ENCODE measurements at places on chromosomes 7 and 10.

GRCh38 chr10:87092861-87093631, 1.6 kb downstream of the GLUD1 start:
- no peak for DNase-seq

GRCh38 chr10:69847883-69848282, 46.2 kb downstream of the COL13A1 start:
- DNase-seq, result no peak

DNA sequence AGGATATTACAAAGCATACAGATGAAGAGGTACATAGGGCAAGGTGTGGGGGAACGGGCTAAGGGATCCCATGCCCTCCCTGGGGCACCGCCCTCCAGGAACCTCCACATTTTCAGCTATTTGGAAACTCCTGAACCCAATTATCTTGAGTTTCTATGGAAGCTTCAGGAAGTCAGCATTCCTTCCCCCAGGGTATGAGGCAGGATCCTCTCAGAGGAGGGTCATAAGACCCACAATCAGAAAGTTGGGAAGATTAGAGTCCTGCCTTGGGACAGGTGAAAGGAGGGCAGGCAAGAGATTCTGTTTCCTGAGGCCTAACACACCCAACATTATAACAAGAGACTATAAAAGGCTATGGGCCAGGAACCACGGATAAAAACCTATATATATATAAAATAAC, 98.0 kb downstream of the RALA start:
- DNase-seq, result no peak

DNA sequence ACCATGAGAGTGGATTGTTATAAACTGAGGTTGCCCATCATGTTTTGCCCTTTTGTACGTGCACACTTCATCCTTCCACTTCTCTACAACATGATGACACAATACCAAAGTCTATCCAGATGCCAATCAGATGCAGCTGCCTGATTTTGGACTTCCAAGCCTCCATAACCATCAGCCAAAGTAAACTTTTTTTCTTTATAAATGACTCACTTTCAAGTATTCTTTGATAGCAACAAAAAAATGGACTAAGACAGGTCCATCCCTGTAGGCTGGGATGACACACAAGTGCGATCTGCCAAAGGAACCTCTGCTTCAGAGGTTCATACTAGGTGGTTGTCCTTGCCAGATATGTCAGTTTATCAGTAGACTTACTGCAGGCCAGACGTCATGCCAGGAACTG, 320.2 kb upstream of the FZD1 start:
- DNase-seq, result no peak

GRCh38 chr7:105584165-105584564, 2.9 kb upstream of the EFCAB10 start:
- DNase-seq, result no peak

DNA sequence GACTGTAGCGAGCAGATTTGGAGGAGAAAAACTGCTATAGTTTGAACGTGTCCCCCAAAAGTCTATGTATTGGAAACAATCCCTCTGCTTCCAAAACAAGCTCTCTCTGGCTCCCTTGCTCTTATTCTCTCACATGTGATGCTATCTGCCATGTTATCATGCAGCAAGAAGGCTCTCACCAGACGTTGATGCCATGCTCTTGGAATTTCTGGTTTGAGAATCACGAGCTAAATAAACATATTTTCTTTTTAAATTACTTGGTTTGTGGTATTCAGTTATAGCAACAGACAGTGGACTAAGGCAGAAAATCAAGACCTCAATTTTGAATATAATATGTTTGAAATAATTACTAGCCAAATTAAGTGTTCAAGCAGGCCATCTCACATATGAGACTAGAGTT, 17.5 kb upstream of the GNAT3 start:
- no peak for DNase-seq

GRCh38 chr7:149261316-149261828, 624 bp upstream of the ZNF783 start:
- DNase-seq, result no peak

DNA sequence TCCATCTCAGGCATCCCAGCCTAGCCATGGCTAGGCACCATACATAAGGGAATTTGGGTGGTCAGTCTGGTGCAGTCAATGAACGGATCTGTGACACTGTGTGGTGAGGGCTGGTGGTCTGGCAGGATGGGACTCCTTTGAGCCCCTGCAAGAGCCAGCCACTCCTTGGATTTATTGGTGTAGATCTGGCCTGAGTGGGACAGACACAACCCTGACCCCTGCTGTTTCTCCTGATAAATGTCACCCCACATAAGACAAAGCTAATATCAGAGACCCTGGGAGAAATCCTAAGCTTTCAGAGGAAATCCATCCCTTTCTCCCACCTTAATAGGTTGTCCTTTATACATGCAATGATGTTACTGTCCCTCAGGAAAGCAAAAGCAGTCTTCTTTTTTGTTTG, 2.3 kb downstream of the FBXO24 start:
- DNase-seq, result no peak

GRCh38 chr7:158301207-158301606, 286.4 kb downstream of the PTPRN2 start:
- no peak for DNase-seq

DNA sequence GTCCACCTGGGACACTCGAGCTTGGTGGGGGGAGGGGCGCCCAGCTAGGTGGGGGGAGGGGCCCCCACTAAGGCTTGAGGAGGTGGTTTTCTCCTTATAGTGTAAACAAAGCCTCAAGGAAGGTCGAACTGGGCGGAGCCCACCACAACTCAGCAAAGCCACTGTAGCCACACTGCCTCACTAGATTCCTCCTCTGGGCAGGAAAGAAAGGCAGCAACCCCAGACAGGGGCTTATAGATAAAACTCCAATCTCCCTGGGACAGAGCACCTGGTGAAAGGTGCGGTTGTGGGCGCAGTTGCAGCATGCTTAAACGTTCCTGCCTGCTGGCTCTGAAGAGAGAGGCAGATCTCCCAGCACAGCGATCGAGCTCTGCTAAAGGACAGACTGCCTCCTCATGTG, 133.1 kb downstream of the SNX13 start:
- no peak for DNase-seq

- DNase-seq, result no peak
Measured at GRCh38 chr10:115022733-115023132, 70.4 kb upstream of the ATRNL1 start.

GRCh38 chr10:113381981-113382509, 170.8 kb upstream of the HABP2 start:
- DNase-seq, result peak; percentile 2

DNA sequence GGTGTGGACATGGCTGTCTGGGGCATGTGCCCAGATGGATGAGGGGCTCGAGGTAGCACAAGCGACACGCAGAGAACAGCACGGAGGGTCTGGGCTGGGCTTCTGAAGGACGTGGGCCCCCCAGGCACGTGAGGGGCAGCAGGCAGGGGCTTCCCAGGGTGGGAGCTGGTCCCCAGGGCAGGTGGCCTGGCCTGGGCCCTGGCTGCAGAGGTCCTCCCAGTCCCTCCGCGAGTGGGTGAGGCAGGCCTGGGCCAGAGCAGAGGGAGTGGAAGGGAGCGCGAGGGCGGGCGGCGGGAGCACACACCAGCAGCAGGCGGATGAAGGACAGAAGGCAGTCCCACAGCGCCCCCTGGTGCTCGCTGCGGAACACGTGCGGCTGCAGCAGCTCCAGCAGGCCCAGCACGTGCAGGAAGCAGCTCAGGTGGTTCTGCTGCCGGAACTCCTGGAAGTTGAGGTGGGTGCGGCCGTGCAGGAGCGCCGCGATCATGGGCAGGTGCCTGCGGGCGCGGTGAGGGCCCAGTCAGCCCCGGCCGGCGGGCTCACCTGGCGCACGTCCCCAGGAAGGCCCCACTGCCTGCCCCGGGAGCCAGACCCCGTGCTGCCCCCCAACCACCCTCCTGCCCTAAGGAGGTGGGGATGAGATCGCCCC, 14.7 kb upstream of the MICALL2 start:
- peak; percentile 68 for DNase-seq

DNA sequence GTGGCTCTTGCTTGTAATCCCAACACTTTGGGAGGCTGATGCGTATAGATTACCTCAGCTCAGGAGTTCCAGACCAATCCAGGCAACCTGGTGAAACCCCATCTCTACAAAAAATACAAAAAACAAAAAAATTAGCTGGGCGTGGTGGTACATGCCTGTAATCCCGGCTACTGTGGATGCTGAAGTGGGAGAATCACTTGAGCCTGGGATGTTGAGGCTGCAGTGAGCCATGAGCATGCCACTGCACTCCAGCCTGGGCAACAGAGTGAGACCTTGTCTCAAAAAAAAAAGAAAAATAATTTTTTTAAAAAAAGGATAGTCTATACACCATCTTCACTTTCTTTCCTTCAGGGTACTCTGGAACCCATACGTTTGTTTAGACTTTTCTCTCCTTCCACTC, 6.2 kb downstream of the REEP3 start:
- DNase-seq, result no peak

DNA sequence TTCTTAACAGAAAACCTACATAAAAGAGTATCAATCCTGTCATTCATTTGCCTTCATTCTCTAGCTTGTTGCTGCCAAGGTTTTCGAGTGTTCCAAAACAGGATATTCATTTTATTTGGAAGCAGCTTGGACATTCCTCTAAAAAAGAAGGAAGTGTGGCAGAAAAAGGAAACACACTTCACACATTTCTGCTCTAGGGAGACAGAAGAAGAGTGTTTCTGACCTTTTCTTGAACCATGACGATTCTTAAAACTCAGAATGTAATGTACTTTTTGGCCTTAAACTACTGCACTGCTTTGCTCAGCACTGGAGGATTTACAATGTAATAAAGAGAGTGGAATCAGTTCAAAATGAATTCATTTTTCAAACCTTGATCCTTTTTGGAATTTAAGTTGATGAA, 81.3 kb downstream of the SEMA3A start:
- no peak for DNase-seq

DNA sequence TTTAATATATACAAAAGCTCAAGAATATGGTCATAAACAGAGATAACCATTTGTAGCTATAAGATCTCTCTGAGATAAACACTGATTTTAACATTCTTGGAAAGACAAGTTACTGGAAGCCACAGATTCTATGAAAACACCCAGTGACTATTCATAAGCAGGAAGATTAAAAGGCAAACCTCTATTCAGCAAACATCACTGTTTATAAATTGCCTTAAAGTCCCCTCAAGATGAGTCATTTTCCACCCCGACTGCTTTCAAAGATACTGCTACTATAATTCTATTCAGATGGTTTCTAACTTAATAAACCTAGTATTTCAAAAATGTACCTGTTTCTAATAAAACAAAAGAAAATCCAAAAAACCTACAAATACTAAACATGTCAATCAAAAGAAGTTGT, 21.0 kb downstream of the TM9SF3 start:
- no peak for DNase-seq

DNA sequence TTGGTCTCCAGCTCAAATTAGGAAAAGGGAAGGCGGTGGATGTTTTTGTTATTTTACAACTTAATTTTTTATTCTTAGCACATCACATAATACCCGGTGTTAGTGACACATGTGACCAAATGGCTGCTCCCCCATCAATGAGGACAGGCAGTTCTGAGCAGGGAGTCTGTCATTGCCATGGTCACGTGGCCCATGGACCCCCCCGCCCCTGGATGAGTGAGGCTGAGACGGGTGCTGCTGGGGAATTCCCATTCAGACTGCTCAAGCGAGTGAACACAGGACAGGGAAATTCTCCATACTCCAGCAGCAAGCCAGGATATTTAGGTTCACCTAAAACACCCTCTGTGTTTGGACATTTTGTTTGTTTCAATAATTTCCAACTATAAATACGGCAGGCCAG, 34.7 kb upstream of the SLC35B4 start:
- DNase-seq, result no peak

GRCh38 chr7:152336754-152337368, 98.9 kb downstream of the KMT2C start:
- no peak for DNase-seq

DNA sequence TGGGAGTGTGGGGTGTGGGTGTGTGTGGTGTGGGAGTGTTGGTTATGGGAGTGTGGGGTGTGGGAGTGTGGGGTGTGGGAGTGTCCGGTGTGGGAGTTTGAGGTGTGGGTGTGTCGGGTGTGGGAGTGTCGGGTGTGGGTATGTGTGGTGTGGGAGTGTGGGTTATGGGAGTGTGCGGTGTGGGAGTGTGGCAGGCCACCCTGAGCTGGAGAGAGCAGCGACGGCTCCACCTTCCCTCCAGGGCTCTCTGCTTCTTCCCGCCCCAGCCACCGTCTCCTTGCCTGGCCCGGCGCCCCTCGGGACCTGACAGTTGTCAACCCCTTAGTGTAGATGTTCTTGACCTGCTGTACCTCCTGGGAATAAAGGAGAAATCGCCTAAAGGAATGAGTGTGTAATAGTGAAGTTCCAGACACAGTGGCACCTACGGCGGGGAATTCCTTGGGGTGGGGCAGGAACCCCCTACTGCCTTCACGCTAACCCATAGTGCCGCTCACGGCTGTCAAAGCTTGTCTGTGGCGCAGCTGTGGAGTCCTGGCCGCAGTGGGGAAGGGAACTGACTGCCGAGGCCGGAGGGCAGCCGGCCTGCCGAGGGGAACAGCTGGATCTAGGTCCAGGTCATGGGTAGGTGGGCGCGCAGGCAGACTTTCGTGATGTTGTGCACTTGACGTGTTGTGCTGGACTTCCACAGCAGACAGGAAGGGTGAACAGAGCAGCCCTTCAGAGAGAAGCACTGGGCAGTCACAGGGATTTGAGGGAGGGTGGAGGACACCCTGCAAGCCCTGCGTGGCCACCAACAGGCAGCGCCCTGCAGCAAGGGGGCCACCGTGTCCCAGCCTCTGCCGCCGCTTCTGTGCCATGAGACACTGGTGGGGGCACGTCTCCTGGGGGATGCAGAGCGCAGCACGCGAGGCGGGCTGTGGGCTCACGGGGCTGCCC, 49.0 kb upstream of the EN2 start:
- no peak for DNase-seq

- DNase-seq, result no peak
Measured at GRCh38 chr10:131082991-131083481, 228.5 kb downstream of the TCERG1L start.

DNA sequence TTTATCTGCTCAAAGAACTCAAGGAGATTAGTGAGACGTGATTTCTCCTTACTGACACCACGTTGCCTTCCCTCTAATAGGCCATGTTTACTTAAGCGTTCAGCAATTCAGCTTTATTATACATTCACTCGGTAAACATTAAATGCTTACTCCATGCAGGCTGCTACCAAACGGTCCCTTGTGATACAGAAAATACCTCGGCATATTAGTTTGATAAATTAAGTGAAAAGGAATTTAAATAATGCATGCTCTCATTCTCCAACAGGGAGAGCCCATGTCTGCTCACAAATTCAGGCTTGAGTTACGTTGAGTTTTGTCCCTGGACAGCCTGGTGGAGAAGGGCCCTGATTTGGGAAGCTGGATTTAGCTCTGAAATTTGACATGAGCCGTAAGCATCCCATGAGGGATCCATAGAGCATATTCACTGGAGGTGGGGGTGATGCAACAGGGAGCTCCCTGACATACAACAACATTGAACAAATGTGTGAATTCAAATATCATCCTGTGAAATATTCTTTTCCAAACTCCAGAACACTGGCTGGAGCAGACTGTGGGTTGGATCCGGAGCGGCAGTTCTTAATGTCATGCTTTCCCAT, 86.3 kb downstream of the TBXAS1 start:
- DNase-seq, result no peak

DNA sequence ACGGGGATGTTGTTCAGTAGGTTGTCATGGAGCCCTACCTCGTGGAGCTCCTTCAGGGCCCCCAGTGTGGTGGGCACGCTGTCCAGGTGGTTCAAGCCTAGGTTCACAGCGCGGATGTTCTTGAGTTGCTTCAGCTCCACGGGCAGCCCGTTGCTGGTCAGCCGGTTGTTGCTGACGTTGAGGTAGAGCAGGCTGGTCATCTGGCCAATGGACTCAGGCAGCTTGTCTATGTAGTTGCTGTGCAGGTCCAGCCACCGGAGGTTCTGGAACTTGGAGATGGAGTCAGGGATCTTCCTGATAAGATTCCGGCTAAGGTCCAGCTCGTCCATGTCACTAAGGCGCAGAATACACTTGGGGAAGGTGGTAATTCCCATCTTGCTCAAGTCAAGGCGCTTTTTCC, 26.0 kb downstream of the LRRC18 start:
- DNase-seq, result no peak
